ENCODE measurements at places on chromosomes 5 and 9.

GRCh38 chr5:68181039-68181599, 34.4 kb upstream of the PIK3R1 start:
- no peak for DNase-seq

DNA sequence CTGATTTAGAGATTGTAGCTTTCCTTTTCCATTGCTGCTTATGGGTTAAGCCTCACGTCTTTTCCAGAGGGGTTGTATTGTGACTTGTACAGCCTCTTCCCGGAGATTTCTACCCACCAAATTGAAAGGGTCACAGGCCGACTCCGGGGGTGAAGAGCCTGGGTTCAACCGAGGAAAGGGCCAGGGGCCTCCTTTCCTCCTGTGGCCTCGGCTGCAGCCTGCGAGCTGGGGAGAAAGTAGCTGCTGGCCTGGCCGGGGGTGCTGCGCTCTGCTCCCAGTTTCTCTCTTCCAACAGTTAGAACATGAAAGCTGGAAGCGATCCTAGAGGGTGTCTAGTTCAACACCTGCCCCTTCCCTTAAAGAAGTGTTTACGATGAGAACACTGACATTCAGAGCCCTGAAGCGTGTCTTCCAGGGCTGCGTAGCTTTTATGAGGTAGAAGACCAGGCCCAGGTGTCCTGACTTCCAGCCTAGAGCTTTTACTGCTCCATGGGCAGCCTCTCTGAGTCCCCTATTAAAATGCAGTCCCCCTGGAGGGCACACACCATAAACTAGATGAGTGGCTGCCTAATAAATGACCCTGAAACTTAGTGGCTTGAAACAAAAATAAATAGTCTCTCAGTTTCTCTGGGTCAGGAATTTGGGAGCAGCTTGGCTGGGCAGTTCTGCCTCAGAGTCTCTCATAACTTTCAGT, 56.9 kb downstream of the ACER2 start:
- no peak for DNase-seq

DNA sequence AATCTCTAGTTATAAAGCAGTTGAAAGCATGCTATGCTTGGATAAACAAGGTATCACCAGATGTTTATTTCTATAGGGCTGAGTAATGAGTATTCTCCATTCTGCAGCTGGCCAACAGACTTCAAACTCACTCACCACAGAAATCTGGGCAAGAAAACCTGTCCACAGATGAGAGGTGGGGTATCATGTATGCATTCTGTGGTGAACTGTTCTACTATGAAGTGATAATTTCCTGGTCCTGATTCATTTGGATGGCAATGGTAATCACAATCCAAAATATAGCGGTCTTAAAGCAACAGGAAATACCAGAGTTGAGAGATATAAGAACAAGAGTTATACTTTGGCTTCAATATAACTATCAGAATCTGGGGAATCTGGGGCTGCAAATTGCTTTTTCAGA, 65.9 kb upstream of the EFNA5 start:
- DNase-seq: no peak

DNA sequence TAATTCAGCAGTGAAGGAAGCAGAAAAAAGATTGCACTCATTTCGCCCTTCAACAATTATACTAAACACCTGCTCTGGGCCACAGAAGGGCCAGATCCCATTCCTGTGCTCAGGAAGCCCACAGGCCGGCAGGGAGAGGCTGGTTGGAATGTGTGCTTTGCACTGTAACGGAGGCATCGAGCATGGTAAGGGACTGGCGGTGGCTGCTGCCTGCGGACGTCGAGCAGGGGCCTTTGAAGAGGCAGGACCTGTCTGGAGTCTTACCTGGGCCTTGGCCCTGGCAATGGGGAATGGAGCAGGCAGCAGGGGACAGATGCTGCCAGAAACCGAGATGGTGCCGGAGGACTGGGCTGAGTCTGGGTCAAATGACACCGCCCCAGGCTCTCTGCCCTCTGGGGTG, 97.8 kb downstream of the KCNIP1 start:
- DNase-seq: no peak

- DNase-seq: no peak
Observed at GRCh38 chr5:72474046-72474500, 33.1 kb downstream of the ZNF366 start.

GRCh38 chr5:166962461-166962860, 1329.0 kb upstream of the WWC1 start:
- DNase-seq: no peak

GRCh38 chr9:27541740-27542139, 12.1 kb upstream of the MOB3B start:
- no peak for DNase-seq

- DNase-seq: no peak
Observed at GRCh38 chr9:92658611-92659010, 11.3 kb downstream of the IPPK start.

Measured in liver (tissue), 10 donors.